Effector memory CD4-positive, alpha-beta T cell (primary cell): ENCODE measurements at places on chromosomes 4 and X.

GRCh38 chr4:10151182-10151581 lies 34.6 kb upstream of the WDR1 start:
- H3K4me3 ChIP-seq, result no peak overlapping the region
- H3K27me3 ChIP-seq, result no peaks in the 10 kb centered on the region
- H3K27ac ChIP-seq, result no peak overlapping the region
- DNase-seq, result no peak
- no peaks in the 10 kb centered on the region for H3K36me3 ChIP-seq
- H3K4me1 ChIP-seq, result no peaks in the 10 kb centered on the region

- H3K27ac ChIP-seq, result no peak overlapping the region
- H3K27me3 ChIP-seq, result no peaks in the 10 kb centered on the region
- H3K4me3 ChIP-seq, result no peak overlapping the region
- no peak for DNase-seq
Measured at GRCh38 chr4:138816875-138817274, 198.7 kb upstream of the NOCT start.

DNA sequence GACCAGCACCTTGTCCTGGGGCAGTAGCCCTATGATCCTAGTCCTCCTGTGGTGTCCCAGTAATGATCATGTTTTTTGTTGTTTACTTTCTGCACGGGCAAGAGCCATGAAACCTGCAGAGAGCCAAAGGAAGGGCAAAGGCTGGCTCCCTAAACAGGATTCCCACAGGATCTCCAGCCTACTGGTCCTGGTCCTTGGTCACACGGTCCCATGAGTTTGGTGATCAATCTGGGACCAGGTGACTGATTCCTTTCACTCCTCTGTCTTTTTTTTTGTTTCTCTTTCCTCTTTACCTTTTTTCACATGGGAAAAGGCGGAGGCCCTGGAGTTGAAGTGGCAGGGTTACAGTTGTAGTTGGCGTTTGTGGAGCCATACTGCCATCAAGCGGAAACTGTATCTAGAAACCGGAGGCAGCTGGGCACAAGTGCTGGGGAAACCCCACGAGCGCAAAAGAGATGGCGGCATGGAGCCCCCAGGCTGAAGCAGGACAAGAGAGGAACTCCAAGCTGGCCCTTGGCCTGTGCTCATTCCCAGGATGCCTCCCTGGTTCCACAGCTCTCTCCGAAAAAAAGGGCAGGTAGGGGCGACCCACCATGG lies 34.6 kb downstream of the NBDY start:
- no peaks in the 10 kb centered on the region for H3K36me3 ChIP-seq
- H3K4me1 ChIP-seq, result peaks cover 31% of the 10 kb centered on the region
- no peaks in the 10 kb centered on the region for H3K27me3 ChIP-seq
- peak overlapping the region; percentile 78 for H3K27ac ChIP-seq

DNA sequence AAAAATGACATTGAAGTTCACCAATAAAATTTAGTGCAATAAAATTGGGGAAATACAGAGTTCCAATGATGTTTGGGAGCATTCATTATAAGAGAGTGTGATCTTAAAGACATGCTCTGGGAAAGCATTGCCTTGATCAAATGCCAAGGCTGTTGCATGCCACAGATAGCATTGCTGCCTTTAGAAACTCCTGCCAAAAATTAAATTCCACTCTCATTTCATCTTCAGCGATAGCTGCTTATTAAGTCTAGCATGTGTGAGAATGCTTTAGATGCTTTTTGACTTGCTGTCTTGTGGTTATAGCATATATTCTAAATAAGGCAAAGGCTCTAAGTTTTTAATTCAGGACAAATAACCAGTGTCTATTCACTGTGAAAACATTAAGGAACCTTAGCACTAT lies 49.3 kb downstream of the NPNT start:
- H3K27ac ChIP-seq, result no peak overlapping the region
- H3K4me3 ChIP-seq, result no peak overlapping the region
- no peaks in the 10 kb centered on the region for H3K4me1 ChIP-seq
- H3K27me3 ChIP-seq, result no peaks in the 10 kb centered on the region
- DNase-seq, result no peak

DNA sequence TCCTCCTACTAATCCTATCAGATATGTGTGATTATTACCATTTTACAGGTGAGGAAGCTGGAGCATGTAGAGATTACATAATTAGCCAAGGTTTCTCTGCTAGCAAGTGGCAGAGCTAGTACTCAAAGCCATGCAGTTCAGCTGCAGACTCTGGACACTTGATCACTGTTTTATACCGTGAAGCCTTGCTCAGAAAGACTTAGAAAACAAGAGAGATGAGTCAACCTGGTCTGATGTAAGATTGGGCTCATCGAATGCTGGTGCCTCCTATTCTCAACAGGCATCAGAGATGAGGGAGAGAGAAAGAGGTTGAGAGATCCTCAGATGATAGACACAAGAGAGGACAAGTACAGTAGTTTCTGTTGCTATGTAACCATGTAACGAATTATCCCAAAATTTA lies 19.0 kb upstream of the PDE5A start:
- no peak for DNase-seq
- H3K4me3 ChIP-seq, result no peak overlapping the region
- no peak overlapping the region for H3K27ac ChIP-seq
- H3K4me1 ChIP-seq, result no peaks in the 10 kb centered on the region

- no peak overlapping the region for H3K27ac ChIP-seq
- H3K36me3 ChIP-seq, result no peaks in the 10 kb centered on the region
- no peaks in the 10 kb centered on the region for H3K4me1 ChIP-seq
- no peak for DNase-seq
- no peaks in the 10 kb centered on the region for H3K27me3 ChIP-seq
- H3K4me3 ChIP-seq, result no peak overlapping the region
Measured at GRCh38 chr4:154927126-154927680, 146.1 kb downstream of the RBM46 start.

DNA sequence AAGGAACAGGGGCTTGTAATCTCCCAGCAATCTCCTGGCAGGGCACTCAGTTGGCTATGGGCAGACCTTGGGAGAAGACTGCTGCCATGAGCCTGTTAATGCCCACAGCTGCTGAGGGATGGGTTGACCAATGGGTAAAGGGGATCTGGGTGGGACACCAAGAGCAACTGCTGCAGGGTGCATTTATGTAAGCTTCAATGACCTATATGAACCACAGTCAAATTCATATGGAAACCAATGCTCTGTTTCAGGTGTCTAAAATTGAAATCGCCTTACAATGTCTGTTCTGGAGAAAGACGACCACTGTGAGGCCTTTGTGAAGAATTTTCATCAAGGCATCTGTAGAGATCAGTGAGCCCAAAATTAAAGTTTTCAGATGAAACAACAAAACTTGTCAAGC lies 6.1 kb downstream of the EPGN start:
- H3K4me3 ChIP-seq, result no peak overlapping the region
- H3K27me3 ChIP-seq, result no peaks in the 10 kb centered on the region
- H3K4me1 ChIP-seq, result no peaks in the 10 kb centered on the region
- H3K36me3 ChIP-seq, result no peaks in the 10 kb centered on the region
- DNase-seq, result no peak

GRCh38 chr4:55312489-55313101 lies 33.4 kb upstream of the SRD5A3 start:
- no peaks in the 10 kb centered on the region for H3K27me3 ChIP-seq
- no peak overlapping the region for H3K27ac ChIP-seq
- no peaks in the 10 kb centered on the region for H3K4me1 ChIP-seq
- DNase-seq, result peak; percentile 9
- no peak overlapping the region for H3K4me3 ChIP-seq

DNA sequence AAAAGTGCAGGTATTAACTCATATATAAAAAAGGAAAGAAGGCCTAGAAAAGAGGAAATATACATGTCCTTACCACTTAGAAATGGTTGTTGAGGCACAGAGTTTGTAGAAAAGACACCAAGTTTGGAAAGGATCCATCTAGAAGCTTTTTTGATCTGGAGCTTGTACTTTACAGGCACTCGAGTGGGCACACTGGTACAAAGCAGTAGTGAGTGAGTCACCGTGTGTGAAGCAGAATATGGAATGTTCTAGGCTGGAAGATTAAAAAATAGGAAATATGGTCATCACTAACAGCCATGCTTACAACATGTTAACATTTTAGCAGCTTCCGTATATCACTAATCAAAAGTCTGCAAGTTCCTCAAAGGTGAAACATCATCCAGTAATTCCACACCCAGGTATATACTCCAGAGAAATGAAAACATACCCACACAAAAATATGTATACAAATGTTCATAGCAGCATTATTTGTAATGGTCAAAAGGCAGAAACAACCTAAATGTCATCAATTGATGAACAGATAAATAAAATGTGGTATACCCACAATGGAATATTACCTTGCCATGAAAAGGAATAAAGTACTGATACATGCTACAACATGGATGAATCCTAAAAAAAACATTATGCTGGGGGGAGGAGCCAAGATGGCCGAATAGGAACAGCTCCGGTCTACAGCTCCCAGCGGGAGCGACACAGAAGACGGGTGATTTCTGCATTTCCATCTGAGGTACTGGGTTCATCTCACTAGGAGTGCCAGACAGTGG lies 69.5 kb downstream of the FRYL start:
- H3K4me1 ChIP-seq, result no peaks in the 10 kb centered on the region
- H3K36me3 ChIP-seq, result peaks cover 4% of the 10 kb centered on the region
- no peak for DNase-seq
- no peak overlapping the region for H3K4me3 ChIP-seq
- no peak overlapping the region for H3K27ac ChIP-seq

DNA sequence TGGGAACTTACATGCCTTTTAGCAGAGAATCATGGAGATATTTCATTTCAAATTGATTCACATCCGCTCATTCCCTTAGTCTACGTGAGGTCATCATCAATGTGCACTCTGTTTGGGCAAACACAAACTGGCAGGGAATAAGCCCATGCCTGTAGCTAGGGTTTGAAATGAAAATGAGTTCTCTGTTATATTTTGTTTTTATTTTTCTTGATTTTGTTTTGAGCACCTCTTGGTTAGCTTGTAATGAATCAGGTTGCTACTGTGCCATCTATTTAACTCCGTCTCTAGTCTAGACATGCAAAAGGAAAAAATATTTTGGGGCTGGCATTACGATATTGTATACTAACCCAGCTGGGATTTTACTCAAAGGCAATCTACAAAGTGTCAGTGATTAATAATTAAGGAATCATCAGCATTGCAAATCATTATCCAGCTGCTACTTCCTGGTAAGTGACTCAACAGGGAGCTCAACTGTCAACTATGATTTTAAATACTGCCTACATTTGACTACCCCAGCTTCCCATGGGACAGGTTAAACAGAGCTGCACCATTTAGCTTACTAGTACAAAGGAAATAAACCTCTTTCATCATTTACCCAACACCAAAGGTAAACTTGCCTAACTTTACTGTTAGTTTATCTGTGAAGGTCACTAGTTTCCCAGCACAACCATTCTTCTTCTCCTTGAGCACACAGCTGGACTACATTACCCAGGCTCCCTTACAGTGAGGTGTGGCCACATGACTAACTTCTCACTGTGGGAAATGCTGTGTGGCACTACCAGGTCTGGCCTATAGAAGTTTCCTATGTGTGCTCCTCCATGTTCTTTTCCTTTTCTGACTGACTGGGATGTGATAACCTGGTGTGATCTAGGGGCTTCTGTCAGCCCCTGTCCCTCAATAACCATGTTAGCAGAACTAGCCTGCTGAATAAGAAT lies 21.2 kb upstream of the TRPC5OS start:
- H3K36me3 ChIP-seq, result no peaks in the 10 kb centered on the region
- H3K4me3 ChIP-seq, result no peak overlapping the region
- DNase-seq, result no peak
- no peaks in the 10 kb centered on the region for H3K4me1 ChIP-seq

DNA sequence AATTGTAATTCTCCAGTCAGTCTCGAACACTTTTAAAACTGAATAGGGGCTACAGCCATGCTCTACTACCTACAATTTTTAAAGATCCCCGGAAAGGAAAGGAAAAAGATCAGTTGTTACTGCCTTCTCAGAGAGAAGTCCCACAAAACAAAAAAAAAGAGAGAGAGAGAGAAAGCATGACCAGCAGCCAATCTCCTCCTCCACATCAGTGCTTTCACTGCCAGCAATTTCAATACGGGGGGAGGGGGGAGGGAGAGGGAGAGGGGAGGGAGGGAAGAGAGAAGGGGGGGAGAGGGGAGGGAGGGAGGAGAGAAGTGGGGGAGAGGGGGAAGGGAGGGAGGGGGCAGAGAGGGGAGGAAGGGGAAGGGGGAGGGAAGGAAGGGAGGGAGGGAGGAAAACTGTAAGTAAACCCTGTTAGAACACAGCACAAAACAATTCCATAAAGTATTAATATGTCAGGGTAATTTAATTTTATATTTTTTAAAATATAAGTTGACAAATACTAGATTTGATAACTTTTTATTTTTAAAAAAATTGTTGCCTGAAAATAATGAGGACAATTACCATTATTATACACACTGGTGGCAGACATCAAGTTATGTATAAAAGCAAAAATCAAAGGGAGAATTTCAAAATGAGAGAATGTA lies 108.0 kb downstream of the LRBA start:
- DNase-seq, result no peak
- H3K4me1 ChIP-seq, result no peaks in the 10 kb centered on the region
- H3K4me3 ChIP-seq, result no peak overlapping the region
- H3K36me3 ChIP-seq, result peaks cover 9% of the 10 kb centered on the region

DNA sequence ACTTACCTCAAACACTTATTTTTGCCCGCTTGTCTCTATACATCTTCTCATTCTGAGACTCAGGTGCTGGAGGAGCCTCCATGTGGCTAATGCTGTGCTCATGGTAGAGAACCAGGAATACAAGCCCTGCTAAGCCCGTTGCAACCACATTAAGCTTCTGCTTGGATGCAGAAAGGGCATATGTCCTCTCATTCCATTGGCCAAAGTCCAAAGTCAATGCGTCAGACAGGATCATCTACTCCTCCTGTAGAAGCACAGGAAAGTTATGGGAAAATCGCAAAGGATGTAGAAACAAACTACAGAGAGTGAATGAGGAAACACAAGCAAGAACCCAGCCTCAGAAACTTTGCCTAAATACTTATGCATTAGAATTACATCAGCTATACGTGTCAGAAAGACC lies 124.5 kb upstream of the AGA start:
- no peak overlapping the region for H3K4me3 ChIP-seq
- no peaks in the 10 kb centered on the region for H3K27me3 ChIP-seq
- no peak overlapping the region for H3K27ac ChIP-seq
- H3K36me3 ChIP-seq, result no peaks in the 10 kb centered on the region

DNA sequence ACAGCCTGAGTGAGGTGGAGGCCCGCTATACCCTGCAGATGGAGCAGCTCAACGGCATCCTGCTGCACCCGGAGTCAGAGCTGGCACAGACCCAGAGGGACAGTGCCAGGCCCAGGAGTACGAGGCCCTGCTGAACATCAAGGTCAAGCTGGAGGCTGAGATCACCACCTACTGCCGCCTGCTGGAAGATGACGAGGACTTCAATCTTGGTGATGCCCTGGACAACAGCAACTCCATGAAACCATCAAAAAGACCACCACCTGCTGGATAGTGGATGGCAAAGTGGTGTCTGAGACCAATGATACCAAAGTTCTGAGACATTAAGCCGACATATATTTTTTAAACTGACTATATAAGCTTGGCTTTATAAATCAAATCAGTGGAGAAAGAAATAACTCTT lies 73.3 kb upstream of the HHIP start:
- no peak overlapping the region for H3K27ac ChIP-seq
- H3K27me3 ChIP-seq, result no peaks in the 10 kb centered on the region
- H3K4me3 ChIP-seq, result no peak overlapping the region

GRCh38 chr4:8035371-8035780 lies 95.7 kb upstream of the AFAP1 start:
- no peaks in the 10 kb centered on the region for H3K27me3 ChIP-seq
- H3K36me3 ChIP-seq, result no peaks in the 10 kb centered on the region
- H3K27ac ChIP-seq, result no peak overlapping the region
- DNase-seq, result no peak

GRCh38 chr4:83734576-83734975 lies 198.7 kb downstream of the GPAT3 start:
- H3K36me3 ChIP-seq, result no peaks in the 10 kb centered on the region
- H3K27me3 ChIP-seq, result no peaks in the 10 kb centered on the region
- DNase-seq, result no peak
- H3K4me3 ChIP-seq, result no peak overlapping the region
- no peak overlapping the region for H3K27ac ChIP-seq
